ENCODE measurements at places on chromosomes 5 and 9. TPM values are rescaled to one million over a fixed set of nuclear protein-coding genes. Genes with fewer than 3 reads are reported as not detected.

- DNase-seq: no peak
These were observed 444.7 kb downstream of the TLE1 start for GRCh38 chr9:81244631-81245030.

DNA sequence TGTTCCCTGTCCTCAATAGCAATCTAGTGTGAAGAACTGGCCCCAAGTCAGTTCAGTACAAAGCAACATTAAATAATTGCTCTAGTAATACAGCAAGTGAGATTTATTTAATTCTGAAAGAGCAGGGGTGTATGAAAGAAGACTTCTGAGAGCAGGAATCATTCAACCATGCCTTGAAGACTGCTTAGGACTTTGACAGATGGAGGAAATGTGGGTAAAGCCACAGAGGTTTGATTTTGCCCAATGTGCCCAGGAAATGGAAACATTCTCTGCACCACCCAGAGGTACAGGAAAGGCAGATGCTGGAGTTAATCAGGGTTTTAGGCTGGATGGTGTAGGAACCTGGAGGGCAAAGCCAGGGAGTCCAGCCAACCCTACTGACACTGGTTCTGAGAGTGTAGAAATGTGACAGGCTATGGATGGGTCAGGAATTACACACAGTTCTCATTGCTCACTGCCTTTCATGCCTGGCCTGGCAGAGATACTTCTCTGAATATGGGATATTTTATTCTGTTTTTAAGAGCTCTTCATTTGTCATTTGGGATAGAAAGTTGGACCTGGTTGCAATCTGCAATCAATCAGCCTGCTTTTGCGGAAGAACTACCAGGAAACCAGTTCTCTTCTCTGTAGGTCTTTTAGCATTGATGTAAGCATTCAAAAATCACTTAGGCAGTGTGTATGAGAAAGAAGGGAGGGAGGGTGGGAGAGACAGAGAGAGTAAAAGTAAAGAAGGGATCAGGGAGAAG, 88.3 kb downstream of the BRINP1 start:
- no peak for DNase-seq

Gene DRD1
- total RNA-seq: not detected

GRCh38 chr9:4293293-4293941, 6.5 kb downstream of the GLIS3 start:
- peak; percentile 85 for DNase-seq

Gene COL5A1
- total RNA-seq: 185 TPM

DNA sequence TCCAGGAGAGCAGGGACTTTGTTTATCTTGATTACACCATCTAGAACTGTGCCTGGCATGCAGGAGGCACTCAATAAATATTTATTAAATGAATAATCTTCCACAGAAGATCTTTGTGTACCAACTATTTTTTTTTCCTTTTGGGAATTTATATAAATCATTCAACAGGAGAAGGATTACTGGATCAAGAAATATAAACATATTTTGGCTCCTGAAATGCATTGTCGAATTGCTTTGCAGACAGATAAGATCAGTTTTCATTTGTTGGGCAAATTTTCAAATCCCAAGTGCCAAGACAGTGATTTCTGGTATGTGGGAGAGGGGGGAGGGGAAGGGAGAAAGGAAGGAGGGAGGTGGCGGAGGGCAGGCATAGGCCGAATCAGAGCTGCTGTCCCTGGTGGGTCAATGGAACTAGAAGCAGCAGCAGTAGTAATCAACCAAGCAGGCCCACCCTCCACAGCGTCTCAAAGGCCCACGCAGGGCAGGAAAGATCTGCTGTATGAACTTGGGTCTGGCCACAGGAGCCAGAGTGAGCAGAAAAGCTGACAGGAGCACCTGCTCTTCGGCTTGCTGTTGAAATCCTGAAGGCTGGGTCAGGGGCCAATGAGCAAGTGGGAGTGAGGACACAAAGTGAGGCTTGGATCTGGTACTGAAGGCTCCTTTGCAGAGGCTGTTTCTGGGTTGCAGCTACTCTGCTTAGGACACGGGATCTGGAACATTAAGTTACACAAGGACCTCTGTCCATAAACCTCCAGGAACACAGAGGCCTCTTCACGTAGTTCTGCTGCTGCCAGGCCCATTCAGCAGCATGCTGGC, 15.8 kb upstream of the TRAF1 start:
- DNase-seq: no peak

GRCh38 chr9:5843794-5844471, 11.0 kb upstream of the ERMP1 start:
- peak; percentile 29 for DNase-seq

Gene PCDH12
- 67.3 TPM for total RNA-seq

- DNase-seq: no peak
These were observed 92.6 kb upstream of the TRIM32 start for GRCh38 chr9:116594547-116594946.

Gene NTNG2
- total RNA-seq: 0.58 TPM
